Sigmoid colon (tissue), 7 donors: ENCODE measurements at places on chromosomes 4 and X. TPM values are rescaled to one million over a fixed set of nuclear protein-coding genes. Genes with fewer than 3 reads are reported as not detected.

- H3K4me1 ChIP-seq, result no peaks in the 10 kb centered on the region
- H3K4me3 ChIP-seq, result no peak overlapping the region
- DNase-seq, result no peak
- no peak overlapping the region for H3K27ac ChIP-seq
- H3K27me3 ChIP-seq, result no peaks in the 10 kb centered on the region
Observed at GRCh38 chr4:133668061-133668851, 519.2 kb downstream of the PCDH10 start.

RTL3 gene
- 2.8 TPM for total RNA-seq

DNA sequence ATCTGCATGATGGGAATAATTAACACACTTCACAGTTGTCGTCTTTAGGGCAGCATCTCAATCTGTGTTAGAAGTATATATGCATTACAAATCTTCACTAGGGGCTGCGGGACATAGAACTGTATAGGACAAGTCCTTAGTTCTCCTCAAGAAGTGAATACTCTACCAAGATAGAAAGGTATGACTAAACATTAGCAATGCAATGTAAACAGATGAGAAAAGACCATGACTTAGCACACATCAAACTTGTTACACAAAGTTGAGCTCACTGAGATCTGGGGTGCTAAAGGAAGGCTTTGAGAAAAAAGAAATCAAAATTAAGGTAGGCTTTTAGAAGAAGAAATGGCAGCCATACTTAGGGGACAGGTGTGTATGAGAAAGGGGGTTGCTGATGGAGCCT lies 182.1 kb upstream of the MAP3K15 start:
- no peak overlapping the region for H3K4me3 ChIP-seq
- H3K27ac ChIP-seq, result no peak overlapping the region
- H3K4me1 ChIP-seq, result no peaks in the 10 kb centered on the region
- no peak for DNase-seq

QRFPR gene
- not detected for total RNA-seq

DNA sequence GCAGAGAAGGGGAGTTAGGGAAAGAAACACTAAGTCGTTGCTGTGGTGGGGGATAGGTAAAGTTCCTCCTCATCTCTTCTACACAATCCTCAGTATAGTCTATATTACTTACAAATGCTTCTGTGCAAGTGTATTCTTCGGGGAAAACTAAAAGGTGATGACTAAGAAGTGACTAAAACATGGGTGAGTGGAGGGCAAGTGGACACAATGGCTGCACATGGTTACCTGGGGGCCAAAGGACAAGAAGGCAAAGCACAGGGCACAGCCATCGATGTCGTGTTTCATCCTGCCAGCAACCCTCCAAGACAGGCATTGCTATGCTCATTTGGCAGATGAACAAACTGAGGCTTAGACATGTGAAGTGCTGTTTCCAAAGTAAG lies 35.5 kb upstream of the CCKAR start:
- no peaks in the 10 kb centered on the region for H3K36me3 ChIP-seq
- no peak overlapping the region for H3K27ac ChIP-seq
- H3K4me1 ChIP-seq, result peaks cover 21% of the 10 kb centered on the region
- no peaks in the 10 kb centered on the region for H3K27me3 ChIP-seq
- no peak for DNase-seq
- H3K4me3 ChIP-seq, result no peak overlapping the region

GRCh38 chr4:915041-915474 lies 17.1 kb downstream of the GAK start:
- DNase-seq, result peak; percentile 42
- no peak overlapping the region for H3K4me3 ChIP-seq
- peaks cover 5% of the 10 kb centered on the region for H3K4me1 ChIP-seq
- H3K27me3 ChIP-seq, result no peaks in the 10 kb centered on the region
- H3K27ac ChIP-seq, result no peak overlapping the region
- H3K36me3 ChIP-seq, result peaks cover 17% of the 10 kb centered on the region

SMIM10L2A gene
- 1.1 TPM for total RNA-seq

NLGN4X gene
- total RNA-seq, result 5.5 TPM

- H3K27ac ChIP-seq, result no peak overlapping the region
- H3K4me1 ChIP-seq, result no peaks in the 10 kb centered on the region
- no peaks in the 10 kb centered on the region for H3K27me3 ChIP-seq
- H3K4me3 ChIP-seq, result no peak overlapping the region
- no peaks in the 10 kb centered on the region for H3K36me3 ChIP-seq
- DNase-seq, result no peak
Observed at GRCh38 chrX:110331444-110332030, 13.7 kb upstream of the AMMECR1 start.

USP51 gene
- 2.5 TPM for total RNA-seq

- H3K4me1 ChIP-seq, result no peaks in the 10 kb centered on the region
- no peak overlapping the region for H3K4me3 ChIP-seq
- no peaks in the 10 kb centered on the region for H3K36me3 ChIP-seq
- DNase-seq, result no peak
- no peak overlapping the region for H3K27ac ChIP-seq
Observed at GRCh38 chrX:47864785-47865184, 28.1 kb downstream of the ZNF81 start.

DNA sequence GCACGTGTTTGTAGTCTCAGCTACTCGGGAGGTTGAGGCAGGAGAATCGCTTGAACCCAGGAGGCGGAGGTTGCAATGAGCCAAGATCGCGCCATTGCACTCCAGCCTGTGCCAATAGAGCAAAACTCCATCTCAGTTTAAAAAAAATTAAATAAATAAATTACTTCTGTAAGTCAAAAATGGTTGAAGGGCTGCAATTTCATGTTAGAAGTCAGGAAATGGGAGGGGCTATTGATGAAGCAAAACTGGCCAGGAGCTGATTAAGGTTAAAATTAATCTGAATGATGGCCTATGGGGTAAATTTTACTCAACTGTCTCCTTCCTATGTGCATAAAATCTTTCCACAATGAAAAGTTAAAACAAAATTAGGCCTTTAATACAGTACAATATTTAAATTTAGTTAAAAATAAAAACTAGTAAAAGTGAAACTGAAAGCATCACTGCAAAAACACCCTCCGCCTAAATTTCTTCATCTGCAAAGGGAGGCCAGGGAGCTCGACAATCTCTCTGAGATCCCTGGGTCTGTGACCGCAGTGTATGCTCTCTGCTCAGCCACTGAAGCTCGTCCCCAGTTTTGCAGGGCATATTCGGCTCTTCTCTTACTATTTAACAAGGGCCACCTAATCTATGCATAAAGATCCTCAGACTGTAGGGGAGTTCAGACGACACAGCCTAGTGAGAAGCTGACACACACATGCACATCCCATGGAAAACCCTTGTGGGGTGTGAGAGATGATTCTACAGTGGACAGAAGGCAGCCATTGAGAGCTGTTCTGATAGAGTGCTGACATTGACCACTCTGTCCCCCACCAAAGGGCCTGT lies 57.2 kb downstream of the IRF2 start:
- H3K27me3 ChIP-seq, result no peaks in the 10 kb centered on the region
- H3K27ac ChIP-seq, result peak overlapping the region; percentile 75
- no peak for DNase-seq
- H3K4me1 ChIP-seq, result no peaks in the 10 kb centered on the region
- H3K4me3 ChIP-seq, result peak overlapping the region; percentile 2
- H3K36me3 ChIP-seq, result peaks cover 7% of the 10 kb centered on the region

DNA sequence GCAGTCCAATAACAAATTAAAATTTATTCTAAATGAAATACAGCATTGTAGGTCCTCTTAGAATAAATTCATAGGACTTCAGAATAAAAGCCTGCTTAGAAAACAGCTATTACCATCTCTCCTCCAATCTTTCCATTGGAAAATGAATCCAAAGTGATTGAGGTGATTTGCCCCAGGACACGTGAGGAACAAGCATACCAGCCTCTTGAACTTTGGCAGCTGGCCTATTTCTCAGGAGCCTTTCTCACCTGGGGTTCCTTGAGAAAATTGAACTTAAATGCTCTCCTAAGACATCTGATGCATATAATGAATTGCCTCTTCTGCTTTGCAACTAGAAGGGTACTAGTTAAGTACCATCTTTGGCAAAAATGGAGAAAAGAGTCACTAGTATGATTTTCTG lies 13.5 kb downstream of the ARHGAP24 start:
- no peaks in the 10 kb centered on the region for H3K4me1 ChIP-seq
- H3K36me3 ChIP-seq, result no peaks in the 10 kb centered on the region
- DNase-seq, result no peak
- H3K27ac ChIP-seq, result no peak overlapping the region
- H3K27me3 ChIP-seq, result no peaks in the 10 kb centered on the region

DNA sequence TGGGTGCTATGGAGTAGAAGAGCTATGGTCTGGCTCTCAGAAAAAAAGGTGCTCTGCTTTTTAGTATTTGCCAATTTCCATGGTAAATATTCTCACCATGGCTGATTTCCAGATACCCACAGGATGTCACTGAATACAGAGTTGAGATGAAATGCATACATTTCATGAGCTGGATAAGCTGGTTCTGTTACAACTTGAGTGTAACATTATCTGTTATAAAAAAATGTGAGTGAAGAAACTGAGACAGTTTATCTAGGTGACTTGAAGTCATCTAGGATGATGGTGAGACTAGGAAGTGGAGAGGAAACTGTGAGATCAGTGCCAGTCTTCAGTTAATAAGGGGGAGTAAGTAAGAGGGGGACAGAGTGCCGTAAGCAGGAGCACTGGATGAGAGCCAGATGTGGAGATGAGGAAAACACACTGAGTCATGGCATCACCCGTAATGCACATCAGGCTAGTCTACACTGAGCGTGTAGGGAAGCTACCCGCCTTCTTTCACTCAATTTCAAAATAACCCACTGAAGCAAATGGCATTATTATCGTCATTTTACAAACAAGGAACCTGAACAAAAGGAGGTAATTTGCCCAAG lies 5.0 kb downstream of the HPSE start:
- no peak for DNase-seq
- H3K4me3 ChIP-seq, result no peak overlapping the region
- peaks cover 4% of the 10 kb centered on the region for H3K4me1 ChIP-seq
- no peak overlapping the region for H3K27ac ChIP-seq

DNA sequence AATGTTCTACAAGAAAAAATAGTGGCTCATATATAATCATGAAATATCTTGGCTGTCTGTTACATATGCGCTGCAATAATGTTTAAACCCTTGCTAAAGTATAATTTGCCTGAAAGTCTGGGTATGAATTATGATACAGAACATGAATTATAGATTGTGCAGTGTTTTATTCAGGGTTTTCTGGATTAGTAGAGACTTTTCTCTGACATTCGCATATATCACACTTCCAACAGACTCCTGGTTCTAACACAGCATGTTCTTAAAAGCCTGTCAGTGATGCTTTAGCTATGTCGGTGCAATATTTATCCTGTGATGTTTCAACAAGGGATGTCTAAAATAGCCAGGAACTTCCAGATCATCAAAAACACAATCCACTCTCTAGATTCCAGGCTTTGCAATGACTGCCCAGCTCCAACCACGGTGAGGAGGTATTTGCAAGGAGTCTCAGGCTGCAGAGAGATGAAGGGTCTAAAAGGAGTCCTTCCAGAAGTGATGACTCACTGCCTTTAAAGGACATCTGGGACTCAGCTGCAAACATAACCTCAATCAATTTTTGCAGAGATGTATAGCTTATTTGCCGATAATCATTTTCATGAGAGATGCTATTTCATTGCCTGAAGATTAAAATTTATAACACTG lies 69.4 kb downstream of the RWDD4 start:
- DNase-seq, result no peak
- no peaks in the 10 kb centered on the region for H3K27me3 ChIP-seq
- H3K27ac ChIP-seq, result peak overlapping the region; percentile 88
- H3K4me1 ChIP-seq, result no peaks in the 10 kb centered on the region
- H3K36me3 ChIP-seq, result no peaks in the 10 kb centered on the region
- no peak overlapping the region for H3K4me3 ChIP-seq

DNA sequence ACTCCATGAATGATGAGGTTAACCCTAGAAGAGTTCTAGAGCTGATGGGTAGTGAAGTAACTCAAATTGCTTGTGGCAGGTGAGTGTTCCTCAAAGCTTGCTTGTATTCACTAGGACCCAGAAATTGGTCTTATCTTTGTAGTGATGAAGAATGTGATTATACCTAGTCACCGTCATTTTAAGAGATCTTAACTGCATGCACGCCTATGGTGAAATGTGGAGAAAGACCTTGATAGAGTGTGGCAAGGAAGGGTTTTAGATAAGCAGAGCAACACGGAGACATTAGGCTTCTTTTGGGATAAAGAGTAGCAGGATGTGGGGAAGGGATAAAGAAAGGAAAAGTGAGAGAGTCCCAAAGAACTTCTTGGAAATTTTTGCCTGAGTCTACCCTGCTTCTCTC lies 42.4 kb downstream of the NAP1L5 start:
- peaks cover 11% of the 10 kb centered on the region for H3K4me1 ChIP-seq
- H3K27me3 ChIP-seq, result no peaks in the 10 kb centered on the region
- no peak overlapping the region for H3K4me3 ChIP-seq
- no peak overlapping the region for H3K27ac ChIP-seq
- no peak for DNase-seq

GRCh38 chr4:156898373-156899117 lies 73.1 kb downstream of the PDGFC start:
- no peak overlapping the region for H3K4me3 ChIP-seq
- H3K27ac ChIP-seq, result no peak overlapping the region
- no peaks in the 10 kb centered on the region for H3K36me3 ChIP-seq
- H3K27me3 ChIP-seq, result no peaks in the 10 kb centered on the region

SSX2B gene
- not detected for total RNA-seq

STOX2 gene
- total RNA-seq, result 6.4 TPM

GRCh38 chr4:80071604-80072227 lies 1.3 kb downstream of the ANTXR2 start:
- H3K27ac ChIP-seq, result peak overlapping the region; percentile 96
- no peaks in the 10 kb centered on the region for H3K27me3 ChIP-seq
- no peak for DNase-seq
- H3K4me1 ChIP-seq, result peaks cover 45% of the 10 kb centered on the region
- peak overlapping the region; percentile 76 for H3K4me3 ChIP-seq
- H3K36me3 ChIP-seq, result peaks cover 17% of the 10 kb centered on the region

CRMP1 gene
- total RNA-seq, result 3.5 TPM

MAGEA12 gene
- total RNA-seq, result not detected

DNA sequence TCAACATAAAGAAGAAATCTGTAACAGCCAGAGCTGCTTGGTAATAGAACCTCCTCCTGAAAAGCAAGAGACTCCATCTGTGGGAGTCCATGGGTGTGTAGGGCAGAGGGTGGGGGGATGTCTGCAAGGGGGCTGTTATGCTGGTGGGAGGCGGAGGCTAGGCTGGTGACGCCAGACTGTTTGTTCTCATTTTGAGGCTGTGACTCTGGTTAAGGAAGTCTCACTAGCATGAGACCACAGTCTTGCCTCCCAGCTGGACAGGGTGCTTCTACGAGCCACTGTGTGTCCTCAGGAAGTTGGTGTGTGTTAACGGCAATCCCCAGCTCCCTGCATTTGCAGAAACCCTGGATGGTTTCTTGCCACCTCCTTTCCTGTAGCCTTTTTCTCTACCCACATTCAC lies 79.8 kb downstream of the NSUN7 start:
- H3K4me3 ChIP-seq, result no peak overlapping the region
- no peaks in the 10 kb centered on the region for H3K4me1 ChIP-seq
- no peaks in the 10 kb centered on the region for H3K27me3 ChIP-seq
- no peak overlapping the region for H3K27ac ChIP-seq
- no peaks in the 10 kb centered on the region for H3K36me3 ChIP-seq

- DNase-seq, result no peak
- H3K4me3 ChIP-seq, result no peak overlapping the region
- no peaks in the 10 kb centered on the region for H3K4me1 ChIP-seq
- H3K27ac ChIP-seq, result no peak overlapping the region
- H3K27me3 ChIP-seq, result no peaks in the 10 kb centered on the region
Observed at GRCh38 chr4:186920483-186920882, 196.8 kb upstream of the FAT1 start.
